ENCODE measurements at places on chromosomes 2 and 18.

- DNase-seq = no peak
Measured at GRCh38 chr2:2800697-2801096, 469.6 kb upstream of the MYT1L start.

DNA sequence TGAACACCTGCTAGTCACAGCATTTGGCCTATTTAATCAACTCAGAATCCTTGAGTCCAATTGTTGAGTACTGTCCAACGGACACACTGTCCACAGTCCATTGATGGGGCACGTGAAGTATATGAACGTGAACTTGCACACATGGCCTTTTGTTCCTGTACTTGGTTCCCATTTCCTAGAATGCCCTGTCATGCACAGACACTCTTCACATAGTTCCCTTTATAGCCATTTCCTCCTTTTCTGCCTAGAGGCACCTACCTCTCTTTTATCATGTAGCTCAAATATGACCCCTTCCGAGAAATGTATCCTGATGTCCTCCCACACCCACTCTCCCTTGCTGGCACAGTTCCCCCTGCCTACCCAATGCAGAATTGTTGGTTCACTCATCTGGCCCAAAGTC, 8.7 kb upstream of the CRYGA start:
- DNase-seq = no peak

DNA sequence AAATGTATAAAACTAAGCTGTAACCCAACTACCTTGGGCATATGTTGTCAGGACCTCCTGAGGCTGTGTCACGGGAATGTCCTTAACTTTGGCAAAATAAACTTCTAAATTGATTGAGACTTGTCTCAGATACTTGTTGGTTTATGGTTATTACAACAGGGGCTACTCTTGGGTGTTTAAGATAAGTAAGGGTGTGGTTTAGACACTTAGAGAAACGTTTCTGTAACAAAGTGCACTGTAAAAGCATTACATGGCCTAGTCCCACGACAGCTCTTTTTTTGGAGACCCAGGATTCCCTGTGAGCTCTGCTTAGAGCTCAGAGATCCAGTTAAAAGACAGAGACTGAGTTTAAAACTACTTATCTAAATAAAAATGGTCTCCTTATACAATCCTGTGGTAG, 32.3 kb upstream of the LIPG start:
- DNase-seq = no peak

DNA sequence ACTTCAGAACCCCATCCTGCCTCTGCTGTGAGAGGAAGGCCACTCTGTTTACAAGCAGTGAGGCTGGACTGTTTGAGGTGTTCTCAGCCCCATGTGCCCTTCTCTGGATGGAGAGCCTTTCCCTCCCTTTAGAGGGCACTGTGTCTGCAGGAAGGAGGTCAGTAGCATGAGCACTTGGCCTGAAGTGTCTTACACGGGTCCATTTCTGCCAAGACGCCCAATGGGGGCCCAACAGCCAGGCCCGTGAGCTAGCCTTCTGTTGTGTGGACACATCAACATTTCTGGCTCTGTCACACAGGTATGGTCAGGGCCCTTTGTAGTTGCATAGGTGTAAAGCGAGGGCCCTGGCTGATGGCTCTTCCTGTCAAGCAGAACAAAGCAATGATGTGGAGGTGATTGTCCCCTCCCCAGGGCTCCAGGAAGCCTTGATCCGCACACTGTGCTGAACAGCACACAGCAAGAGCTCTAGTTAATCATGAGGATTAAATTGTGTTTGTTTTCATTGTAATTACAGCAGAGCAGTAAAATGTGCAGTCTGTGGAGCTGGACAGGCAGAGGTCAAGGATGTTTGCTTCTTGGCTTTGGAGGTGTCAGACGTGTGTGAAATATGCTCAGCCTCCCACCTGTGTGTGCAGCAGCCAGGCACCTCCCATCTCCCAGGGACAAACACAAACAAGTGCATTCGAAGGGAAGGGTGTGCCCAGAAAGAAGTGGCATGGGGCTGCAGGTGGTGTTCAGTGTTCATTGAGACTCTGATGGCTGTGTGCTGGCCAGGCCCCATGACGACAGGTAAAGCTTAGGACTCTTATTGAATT, 132.1 kb downstream of the SH3RF3 start:
- no peak for DNase-seq
